Fibroblast of skin of right quadriceps (primary cell): ENCODE measurements at places on chromosomes 1 and 21.

DNA sequence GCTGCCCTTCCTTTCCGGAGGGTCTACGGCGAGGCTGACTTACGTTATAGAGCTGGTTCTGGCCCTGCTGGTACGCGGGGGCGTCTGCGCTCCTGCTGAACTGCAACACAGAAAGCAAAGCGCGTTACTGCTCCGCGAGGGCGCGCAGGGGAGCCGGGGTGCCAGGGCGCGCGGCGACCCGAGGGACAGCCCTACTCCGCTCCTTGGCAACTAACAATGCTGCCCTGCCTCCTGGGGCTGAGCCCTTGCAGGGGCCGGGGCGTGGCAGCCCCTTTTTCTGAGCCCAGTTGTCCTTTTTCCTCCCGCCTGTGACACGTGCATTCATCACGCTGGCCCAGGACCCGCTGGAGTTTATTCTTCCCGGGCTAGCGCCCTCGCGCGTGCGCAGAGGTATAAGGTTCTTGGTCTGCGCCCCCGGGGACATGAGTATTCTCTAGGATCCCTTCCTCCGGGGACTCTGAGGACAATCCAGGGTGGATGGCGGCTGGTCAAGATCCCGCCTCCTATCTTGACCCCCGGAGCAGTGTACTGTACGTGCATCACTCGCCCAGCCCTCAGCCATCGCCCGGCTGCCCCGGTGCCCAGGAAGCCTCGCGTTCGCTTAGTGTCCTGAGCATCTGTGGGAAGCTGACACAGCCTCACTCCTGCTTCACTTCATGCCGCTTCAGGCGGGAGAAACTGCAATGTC, 78.9 kb downstream of the CD247 start:
- DNase-seq, result peak; percentile 42

- no peak for DNase-seq
Observed at GRCh38 chr1:213335084-213335483, 284.0 kb downstream of the RPS6KC1 start.

DNA sequence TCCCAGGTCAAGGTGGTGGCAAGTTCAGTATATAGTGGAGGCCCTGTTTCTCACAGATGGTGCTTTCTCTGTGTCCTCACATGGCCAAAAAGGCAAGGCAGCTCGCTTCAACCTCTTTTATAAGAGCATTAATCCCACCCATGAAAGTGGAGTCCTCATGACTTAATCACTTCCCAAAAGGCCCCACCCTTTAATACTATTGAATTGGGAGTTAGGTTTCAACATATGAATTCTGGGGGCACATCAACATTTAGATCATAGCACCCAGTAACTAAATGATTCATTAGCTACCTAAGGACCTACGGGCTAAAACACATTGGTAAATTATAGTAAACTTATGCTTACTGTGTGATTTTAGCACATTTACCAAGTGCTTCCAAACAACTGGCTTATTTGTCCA, 317.9 kb downstream of the LTN1 start:
- DNase-seq, result no peak

DNA sequence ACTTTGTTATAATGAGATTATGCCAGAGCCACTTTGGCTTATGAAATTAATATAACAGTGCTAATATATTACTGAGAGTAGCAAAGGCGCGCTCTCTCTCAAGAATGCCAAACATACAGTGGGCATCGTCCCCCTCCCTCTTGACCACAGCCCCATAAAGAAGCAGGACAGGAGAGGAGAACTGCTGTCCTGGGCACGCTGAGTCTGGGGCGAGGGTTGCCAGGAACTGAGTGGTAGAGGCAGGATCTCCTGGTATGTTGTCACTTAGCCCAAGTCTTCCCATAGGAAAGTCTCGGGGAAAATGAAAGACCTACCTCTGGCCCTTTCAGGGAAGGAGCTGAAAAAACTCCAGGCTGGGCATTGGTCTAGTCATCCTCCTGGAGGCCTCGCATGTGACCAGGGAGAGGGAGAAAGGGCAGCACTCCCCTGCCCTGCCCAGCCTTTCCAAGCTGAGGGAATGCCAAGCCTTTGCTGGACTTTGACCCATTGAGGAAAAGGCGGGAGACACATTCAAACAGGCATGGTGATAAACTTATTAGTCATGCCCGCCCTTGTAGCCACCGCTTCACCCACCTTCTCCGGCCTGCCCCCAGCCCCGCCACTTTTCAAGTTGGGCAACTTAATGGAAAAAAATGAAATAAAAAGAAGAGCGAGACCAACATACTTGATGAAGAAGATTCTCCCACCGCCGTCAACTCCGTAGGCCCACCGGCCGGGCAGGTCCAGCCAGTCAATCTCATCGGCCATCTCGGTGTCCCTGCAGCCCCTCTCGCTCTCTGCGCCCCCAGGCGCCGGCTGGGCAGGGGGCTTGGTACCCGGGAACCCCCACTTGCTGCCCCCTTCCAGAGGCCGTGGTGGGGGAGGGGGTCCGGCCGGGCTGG, 17.4 kb upstream of the PLEKHA6 start:
- no peak for DNase-seq

- no peak for DNase-seq
Observed at GRCh38 chr1:179770887-179771502, 27.9 kb downstream of the FAM163A start.

GRCh38 chr1:28813931-28814465, 2.0 kb downstream of the OPRD1 start:
- DNase-seq, result peak; percentile 27

DNA sequence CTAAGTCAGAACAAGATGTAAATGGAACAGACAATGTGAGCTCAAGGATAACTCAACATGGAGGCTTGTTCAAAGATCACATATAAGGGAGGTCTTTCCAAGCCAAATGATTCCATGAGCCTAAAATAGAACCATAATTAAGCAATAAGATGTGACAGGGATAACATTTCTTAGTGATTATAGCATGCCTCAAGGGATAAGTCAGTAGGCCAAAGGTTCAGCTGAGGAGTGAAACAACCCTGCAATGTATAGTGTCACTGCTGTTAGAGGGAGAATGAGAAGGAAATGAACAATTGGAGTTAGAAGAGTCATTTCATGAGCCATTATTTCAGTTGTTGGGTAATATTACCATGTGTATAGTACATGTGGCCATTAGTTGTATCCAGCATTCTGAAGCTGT, 25.0 kb downstream of the GORAB start:
- DNase-seq, result peak; percentile 86

- no peak for DNase-seq
Observed at GRCh38 chr21:14762327-14762726, 216.2 kb upstream of the SAMSN1 start.

- no peak for DNase-seq
Observed at GRCh38 chr1:54721719-54722118, 6.1 kb downstream of the TTC4 start.

DNA sequence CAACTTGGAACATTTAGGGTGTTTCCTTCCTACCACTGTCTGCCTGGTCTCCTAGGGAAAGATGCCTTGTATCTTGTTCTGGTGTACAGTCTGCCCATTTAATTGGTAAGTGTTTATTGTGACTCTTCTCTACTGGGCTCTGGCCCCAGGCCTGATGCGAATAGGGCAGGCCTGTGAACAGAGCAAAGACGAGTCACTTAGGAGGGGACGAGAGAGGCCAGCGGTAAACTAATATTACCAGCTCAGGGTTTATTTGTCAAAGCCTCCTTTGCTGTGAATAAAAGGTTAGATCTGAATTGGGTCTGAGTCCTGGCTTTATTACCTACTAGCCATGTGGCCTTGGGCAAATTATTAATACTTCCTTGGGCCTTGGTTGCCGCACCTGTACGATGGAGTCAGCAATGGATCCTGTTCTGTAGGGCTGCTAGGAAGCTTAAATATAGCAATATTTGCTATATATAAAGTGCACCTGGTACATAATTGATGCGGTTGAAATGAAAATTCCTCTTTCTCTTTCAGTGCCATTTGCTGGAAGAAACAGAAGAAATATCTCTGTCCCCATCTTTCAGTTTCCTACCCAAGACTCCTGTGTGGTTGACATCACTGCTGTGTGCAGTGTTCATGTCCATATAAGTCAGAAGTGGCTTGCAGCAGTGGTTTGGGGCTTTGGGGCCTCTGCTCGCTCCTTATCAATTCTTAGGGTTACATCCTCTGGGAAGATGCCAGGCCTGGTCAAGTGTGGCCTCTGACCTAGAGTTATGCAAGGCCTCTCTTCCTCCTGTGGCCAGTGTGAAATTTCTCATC, 32.4 kb downstream of the MAPKAPK2 start:
- DNase-seq, result no peak

GRCh38 chr1:162976628-162977027, 92.5 kb upstream of the RGS4 start:
- no peak for DNase-seq

DNA sequence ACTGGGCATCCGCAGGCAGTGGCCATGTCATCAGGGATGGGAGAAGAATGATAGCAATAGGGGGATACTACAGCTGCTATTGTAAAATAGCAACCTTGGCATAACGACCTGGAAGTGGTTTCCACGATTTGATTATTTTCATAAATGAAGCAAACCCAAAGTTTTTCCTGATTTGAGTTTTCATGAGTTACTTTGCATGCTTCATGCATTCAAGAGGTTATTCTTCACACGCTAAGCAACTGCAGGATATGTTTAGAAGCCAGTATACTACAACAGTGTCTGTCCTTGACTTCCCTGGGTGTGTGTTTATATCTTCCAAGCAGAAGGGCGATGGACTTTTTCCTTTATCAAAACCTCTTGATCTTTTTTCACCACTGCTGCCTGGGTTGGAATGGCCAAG, 281.1 kb upstream of the DUSP10 start:
- no peak for DNase-seq

GRCh38 chr1:215118081-215118480, 35.5 kb downstream of the KCNK2 start:
- peak; percentile 67 for DNase-seq

DNA sequence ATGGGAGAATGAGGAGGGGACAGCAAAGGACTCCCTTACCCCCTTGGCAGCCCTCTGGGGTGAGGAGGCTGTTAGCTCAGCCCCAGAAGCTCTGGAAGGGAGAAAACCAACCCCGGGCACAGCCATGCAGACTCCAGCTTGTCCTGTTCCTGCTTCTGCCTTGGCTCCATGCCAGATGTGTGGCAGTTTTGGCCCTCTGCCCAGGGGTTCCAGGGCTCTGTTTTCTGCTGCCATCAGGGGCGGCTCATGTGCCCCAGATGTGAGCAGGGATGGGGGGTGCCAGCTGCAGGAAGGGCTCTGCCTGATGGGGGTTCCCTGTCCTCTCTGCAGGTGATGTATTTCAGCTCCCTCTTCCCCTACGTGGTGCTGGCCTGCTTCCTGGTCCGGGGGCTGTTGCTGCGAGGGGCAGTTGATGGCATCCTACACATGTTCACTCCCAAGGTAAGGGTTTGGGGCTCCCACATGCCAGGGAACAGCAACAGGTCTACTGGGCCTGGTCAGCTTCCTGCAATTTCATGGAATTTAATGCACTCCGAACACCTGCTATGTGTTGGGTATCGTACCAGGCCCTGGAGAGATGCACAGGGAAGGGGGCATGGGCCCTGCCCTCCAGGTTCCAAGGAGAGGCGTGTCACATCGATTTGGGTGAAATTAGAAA, 26.1 kb downstream of the SLC6A17 start:
- DNase-seq, result no peak

- DNase-seq, result no peak
Observed at GRCh38 chr1:44250068-44250781, 37.0 kb downstream of the DMAP1 start.

DNA sequence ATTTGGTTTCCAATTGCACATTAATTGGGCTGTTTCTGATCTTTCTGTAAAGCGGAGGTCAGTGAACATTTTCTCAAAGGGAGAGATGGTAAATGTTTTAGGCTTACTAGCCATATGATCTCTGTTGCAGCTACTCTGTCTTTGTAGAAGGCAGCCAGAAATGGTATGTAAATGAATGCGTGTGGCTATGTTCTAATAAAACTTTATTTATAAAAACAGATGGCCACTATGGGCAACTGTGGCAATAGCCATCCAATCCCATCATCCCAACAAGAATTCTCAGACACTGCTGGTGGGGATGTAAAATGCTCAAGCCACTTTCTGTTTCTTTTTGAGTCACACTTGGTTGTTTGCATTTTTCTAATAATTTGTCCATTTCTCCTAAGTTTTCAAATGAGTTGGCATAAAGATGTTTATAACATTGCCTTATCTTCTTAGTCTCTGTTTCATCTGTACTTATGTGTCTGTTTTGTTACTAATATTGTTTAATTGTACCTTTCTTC, 448.8 kb upstream of the VAMP3 start:
- no peak for DNase-seq

GRCh38 chr1:108125312-108126138, 74.6 kb downstream of the SLC25A24 start:
- DNase-seq, result peak; percentile 72

- DNase-seq, result no peak
Observed at GRCh38 chr1:38293567-38293966, 247.0 kb upstream of the POU3F1 start.
